Right renal pelvis (tissue), 4 donors: ENCODE measurements at places on chromosomes 1 and 21.

GRCh38 chr1:115179397-115180079 is 90.2 kb upstream of the TSPAN2 start:
- DNase-seq, result no peak

GRCh38 chr1:164787834-164788231 is 228.8 kb downstream of the PBX1 start:
- DNase-seq, result no peak

DNA sequence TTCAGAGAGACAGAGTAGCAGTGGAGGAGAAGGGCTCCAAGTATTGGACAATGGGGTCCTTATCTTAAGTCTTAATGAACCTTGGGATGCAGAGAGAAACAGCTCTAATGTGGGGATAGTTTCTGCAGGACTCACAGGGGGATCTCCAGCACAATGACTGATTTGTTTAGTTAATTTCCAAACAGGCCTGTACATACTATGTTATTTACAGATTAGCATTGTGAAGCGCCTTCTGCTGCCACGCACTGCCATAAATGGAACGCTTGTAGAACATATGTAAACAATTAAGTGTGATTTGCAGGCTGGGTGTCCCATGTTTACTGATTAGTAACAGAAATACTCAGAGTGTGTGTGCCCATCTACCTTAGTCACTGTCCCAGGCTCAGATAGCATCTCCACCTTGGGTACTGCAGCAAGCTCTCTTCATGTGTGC is 56.1 kb downstream of the NTPCR start:
- no peak for DNase-seq

- DNase-seq, result no peak
These were observed 67.5 kb upstream of the CD1D start for GRCh38 chr1:158112994-158113758.

DNA sequence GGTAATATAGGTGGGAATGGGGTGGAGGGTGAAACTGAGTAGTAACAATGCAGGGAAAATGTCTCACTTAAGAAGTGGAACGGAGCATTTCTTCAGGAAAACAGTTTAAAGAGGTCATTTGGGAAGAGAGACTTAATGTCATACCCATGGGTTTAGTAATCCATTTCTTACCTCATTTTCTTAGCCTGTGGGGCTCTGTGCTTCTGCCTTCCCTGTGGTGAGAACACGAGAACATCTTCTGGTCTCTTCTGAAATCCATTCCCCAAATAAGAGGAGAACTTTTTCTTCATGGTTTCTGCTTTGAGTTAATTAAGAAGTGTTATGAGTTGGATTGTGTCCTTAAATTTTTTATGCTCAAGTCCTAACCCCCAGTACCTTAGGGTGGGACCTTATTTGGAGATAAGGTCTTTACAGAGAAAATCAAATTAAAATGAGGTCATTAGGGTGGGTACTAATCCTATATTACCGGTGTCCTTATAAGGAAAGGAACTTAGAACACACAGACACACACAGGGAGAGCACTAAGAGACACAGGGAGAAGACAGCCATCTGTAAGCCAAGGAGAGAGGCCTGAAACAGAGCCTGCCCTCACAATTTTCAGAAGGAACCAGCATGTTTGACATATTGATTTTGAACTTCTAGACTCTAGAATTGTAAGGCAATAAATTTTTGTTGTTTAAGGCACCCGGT is 5.4 kb downstream of the CCDC190 start:
- no peak for DNase-seq

GRCh38 chr1:202286622-202287097 is 55.1 kb downstream of the UBE2T start:
- DNase-seq, result no peak

DNA sequence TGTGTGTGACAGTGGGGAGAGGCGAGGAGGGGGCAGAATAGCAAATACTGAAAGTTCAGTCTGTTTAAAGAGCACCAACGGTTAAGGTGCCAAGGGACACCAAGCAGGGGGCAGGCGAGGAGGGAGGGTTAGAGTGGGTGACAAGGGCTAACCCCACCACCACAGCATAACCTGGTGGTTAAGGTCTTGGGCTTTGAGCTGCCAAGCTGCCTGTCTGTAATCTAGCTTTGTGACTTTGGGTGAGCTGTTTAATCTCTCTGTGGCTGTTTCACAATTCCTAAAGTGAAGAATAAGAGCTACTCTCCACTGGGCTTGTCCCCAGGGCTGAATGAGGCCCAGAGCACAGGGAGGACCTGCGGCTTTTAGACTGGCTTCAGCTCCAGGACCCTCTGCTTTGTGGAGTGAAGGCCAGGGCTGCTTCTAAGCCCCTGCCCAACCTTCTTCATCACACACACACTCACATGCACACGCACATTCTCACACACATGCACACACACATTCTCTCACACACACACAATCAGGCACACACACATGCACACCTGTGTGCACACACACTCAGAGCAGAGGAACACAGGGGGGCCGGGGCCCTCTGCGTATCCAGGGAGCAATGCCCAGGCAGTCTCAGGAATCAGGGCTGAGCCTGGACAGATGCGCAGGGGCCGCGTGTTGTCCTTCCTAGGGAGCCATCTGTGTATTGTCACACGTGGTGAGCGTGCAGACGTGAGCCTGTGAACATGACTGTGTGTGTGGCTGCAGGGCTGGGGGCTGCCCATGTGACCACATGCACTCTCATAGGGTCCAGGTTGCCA is 101.6 kb upstream of the TARDBP start:
- no peak for DNase-seq

GRCh38 chr1:244406337-244406736 is 45.4 kb downstream of the ADSS2 start:
- no peak for DNase-seq

DNA sequence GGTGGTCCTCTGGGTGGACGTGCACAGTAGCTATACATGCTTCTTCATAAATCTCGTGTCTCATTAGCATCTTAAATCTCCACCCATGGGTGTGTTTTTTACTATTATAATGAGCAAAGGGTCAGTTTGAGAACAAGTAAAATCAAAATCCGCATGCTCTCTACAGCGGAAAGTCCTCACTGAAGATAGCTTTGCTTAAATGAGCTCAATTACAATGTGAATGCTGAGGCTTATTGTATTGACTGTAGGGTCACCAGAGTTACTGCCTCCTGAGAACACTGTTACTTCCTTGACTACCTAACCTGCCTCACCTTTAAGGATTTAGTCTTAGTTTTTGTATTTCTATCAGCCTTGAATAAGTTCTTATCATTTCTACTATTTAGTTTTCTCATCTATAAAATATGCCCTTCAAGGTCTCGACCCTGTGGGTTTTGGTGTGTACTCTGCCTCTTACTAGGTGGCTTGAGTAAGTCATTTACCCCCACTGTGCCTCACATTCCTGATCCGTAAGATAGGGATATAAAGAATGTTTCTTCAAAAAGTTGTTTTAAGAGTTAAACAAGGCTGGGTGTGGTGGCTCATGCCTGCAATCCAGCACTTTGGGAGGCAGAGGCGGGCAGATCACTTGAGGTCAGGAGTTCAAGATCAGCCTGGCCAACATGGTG is 7.9 kb downstream of the SLAMF7 start:
- DNase-seq, result no peak

GRCh38 chr1:8651236-8651890 is 166.1 kb downstream of the RERE start:
- no peak for DNase-seq

DNA sequence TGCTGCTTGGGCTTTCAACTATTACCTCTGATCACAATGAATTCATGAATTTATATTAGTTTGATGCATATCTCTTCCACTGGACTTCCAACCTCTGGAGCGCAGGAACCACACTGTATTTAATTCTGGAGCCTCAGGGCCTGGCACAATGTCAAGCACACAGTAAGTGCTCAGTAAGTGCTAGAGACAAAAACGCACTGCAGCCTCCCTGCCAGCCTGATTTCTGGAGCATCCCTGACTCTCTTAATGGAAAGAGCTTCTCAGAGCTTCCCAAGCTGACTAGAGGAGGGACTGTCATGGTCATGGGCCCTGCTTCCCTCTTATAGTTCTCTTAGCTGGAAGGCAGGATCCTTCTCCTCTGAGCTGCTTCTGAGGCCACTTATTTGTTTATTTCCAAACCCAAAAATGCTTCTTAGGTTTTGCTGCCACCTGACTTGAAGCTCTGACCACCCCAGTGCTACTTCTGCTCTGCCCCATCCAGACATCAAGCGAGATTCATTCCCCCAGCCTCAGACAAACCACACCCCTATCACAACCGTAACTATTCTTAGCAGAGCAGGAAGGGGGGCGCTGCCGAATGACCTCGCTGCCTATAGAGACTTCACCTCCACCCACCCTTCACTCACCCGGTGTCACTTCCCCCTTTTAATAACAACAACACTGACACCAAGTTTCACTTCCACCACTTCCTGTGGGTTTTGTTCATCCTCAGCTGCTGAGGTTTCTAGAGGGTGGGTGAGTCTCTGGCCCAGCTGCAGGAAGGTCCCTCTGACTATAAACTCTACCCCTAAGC is 33.6 kb downstream of the NUAK2 start:
- no peak for DNase-seq

DNA sequence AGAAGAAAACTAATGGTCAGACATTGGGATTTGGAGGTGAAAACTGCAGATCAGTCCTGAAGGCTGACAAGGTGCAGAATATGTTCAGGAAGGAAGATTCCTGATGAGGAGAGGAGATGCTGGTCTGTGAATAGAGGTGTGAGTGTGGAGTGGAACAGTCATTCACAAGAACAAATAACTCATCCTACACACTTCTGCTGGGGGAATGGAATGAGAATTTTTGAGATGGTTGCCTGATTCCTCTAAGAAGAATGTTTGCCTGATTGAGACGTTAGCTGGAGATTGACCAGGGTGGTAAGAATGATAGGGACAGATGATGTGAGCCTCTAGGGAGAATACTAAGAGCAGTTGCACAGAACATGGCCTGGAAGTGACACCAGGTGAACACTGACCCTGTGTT is 4.1 kb downstream of the S100A7 start:
- no peak for DNase-seq
